Endothelial cell (in vitro differentiated cells): ENCODE measurements at places on chromosomes 3 and 15.

GRCh38 chr3:57917601-57918000 lies 90.6 kb upstream of the FLNB start:
- no peak for DNase-seq

GRCh38 chr3:53599771-53600170 lies 105.4 kb downstream of the CACNA1D start:
- DNase-seq, result no peak

DNA sequence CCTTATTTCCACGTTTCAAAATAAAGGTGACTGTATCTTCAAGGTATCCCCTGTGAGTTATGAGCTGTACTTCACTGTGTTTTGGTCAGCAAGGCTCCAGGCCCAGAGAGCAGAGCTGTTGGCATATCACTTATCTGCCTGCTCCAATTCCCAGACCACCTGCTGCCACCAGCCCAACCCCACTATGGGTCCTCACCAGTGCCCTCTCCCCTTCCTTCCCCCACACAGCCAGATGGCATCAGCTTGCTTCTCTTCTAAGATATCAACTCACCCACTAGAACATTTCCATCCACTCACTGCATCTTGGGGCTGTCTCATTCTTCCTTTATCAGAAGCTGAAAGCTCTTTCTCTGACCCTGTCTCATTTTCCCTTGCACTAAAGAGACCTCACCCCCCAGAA lies 136.9 kb upstream of the EIF1B start:
- DNase-seq, result no peak

GRCh38 chr15:73570355-73571032 lies 62.7 kb downstream of the NPTN start:
- DNase-seq, result no peak

DNA sequence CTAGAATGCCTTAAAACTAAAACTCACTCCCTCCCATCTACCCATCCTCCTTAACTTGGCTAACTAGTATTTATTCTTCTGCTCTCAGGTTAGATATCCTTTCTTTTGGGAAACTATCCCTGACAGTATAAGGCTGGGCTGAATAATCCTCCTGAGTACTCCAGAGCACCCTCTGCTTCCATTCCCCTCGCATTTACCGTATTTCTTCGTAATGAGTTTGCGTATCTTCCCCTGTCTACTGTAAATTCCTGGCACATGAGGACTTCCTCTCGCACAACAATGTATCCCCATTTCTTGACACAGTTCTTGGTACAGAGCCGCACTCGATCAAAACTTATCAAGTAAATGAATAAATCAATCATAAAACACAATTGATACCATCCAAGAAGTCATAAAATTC lies 82.9 kb upstream of the AKAP13 start:
- DNase-seq, result no peak

DNA sequence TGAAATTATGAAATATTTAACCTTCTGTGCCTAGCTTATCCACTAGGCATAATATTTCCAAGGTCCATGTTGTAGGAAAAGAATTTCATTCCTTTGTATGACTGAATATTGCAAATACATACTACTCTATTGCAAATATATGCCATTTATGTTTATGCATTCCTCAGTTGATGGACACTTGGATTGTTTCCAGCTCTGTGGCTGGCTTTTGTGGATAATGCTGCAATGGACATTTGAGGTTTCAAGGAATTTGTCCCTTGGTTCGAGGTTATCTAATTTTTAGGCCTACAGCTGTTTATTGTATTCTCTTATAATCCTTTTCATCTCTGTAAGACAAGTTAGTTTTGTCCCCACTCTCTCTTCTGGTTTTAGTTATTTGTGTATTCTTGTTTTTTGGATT lies 7.7 kb upstream of the AADACL2 start:
- DNase-seq, result no peak

DNA sequence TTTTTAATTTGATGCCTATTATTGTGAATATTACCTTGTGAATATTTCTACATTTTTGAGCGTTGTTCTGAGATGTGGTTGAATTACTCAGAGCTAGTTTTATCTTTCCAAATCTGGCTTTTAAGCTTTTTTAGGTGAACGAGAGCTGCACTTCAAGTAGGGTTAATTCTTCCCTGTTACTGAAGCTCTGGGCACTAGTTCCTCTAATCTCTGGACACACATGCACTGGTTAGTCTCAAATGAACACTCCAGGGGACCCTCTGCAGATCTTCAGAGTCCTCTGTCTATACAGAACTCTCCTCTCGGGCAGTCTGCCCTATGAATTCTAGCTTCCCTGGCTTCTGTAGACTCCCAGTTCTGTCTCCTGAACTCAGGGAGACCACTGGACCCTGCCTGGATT lies 237.5 kb upstream of the TBC1D5 start:
- DNase-seq, result no peak
